ENCODE measurements at places on chromosomes 2 and 18. TPM values are rescaled to one million over a fixed set of nuclear protein-coding genes. Genes with fewer than 3 reads are reported as not detected.

CXCR4 gene
- polyA plus RNA-seq = 9.5 TPM

TCF4 gene
- 4.4 TPM for polyA plus RNA-seq

CD226 gene
- 0.28 TPM for polyA plus RNA-seq

TCF23 gene
- polyA plus RNA-seq = not detected

PAIP2B gene
- polyA plus RNA-seq = 10.6 TPM

DYNAP gene
- polyA plus RNA-seq = not detected

CFC1 gene
- polyA plus RNA-seq = not detected

CCDC148 gene
- 6.6 TPM for polyA plus RNA-seq

FAM110C gene
- polyA plus RNA-seq = 8.3 TPM

RPL31 gene
- polyA plus RNA-seq = 2,844 TPM

PLEK gene
- 2.8 TPM for polyA plus RNA-seq

MYO1B gene
- 24.5 TPM for polyA plus RNA-seq

AQP12B gene
- polyA plus RNA-seq = not detected

REG3A gene
- not detected for polyA plus RNA-seq

CD207 gene
- not detected for polyA plus RNA-seq

ST8SIA5 gene
- 2.7 TPM for polyA plus RNA-seq

RIOK3 gene
- polyA plus RNA-seq = 30.1 TPM

TXNL1 gene
- polyA plus RNA-seq = 91.1 TPM

TTN gene
- polyA plus RNA-seq = 0.02 TPM

SERPINB3 gene
- polyA plus RNA-seq = 0.37 TPM

IL1RL1 gene
- polyA plus RNA-seq = 102 TPM

ERICH2 gene
- 4.0 TPM for polyA plus RNA-seq

RNASEH1 gene
- polyA plus RNA-seq = 6.8 TPM

HOXD13 gene
- not detected for polyA plus RNA-seq

FOXD4L1 gene
- polyA plus RNA-seq = not detected

COLEC12 gene
- polyA plus RNA-seq = 1.3 TPM

LYPD1 gene
- polyA plus RNA-seq = 4.7 TPM
